Dorsolateral prefrontal cortex (tissue), 122 donors: ENCODE measurements at places on chromosomes 11 and 22. TPM values are rescaled to one million over a fixed set of nuclear protein-coding genes. Genes with fewer than 3 reads are reported as not detected.

DNA sequence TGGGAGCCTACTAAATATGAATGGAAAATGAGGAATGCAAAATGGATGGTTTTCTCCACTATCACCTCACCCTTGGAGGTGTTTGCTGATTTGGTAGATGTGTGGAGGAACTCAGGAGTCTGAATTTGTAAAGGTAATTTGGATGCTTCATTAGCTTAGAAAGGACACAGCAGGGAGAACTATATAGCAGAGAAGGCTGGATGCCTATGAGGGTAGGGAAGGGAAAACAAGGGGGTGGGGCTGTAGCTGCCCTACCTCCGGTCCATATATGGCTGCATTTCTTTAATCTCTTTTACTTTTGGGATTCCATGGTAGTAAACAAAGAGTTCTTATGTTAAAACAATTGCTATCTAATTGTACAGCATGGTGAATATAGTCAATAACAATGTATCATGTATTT is 4.8 kb upstream of the EHF start:
- DNase-seq = no peak

YPEL4 gene
- 57.4 TPM for total RNA-seq

TTC28 gene
- 37.2 TPM for total RNA-seq

GVQW3 gene
- 18.2 TPM for total RNA-seq

GRCh38 chr11:41306431-41306830 is 153.0 kb downstream of the LRRC4C start:
- no peak for DNase-seq

DNA sequence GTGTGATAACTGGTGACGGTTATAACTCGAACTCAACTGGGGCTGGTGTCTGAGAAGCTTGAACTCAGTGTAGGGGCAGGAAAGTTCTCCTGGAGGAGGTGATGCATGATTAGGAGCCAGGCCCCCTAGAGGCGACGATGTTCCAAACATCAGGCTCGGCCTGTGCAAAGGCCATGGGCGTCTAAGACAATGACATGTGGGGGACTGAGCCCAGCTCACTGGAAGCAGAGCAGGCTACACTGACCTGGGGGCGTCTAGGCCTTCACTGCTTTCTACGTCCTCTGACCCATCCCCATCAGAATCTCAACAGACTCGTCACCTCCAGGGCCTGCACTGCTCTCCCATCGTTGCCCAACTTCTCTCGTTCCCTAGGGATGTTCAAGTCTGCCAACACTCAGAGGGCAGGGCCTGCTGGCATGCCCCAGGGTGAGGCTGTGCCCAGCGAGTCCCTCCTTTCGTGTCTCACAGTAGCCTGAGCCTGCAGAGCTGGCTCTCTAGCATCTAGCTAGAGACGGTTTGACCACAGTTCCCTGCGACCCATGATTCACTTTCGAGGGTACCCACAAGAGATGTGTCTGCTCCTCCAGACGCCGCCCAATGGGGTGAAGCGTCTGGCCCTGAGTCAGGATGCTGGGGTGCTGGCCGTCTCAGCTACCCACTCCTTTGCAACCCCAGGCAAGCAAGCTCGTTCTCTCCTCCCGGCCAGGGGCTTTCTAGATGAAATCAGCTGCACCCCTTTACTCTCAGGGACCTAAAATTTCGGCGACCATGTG is 1.1 kb upstream of the ATG16L2 start:
- DNase-seq = no peak

C22orf42 gene
- total RNA-seq = not detected

- DNase-seq = no peak
These were observed 17.5 kb upstream of the CABP7 start for GRCh38 chr22:29702000-29702930.

- DNase-seq = no peak
These were observed 4.1 kb downstream of the MIOX start for GRCh38 chr22:50490531-50491308.

DNA sequence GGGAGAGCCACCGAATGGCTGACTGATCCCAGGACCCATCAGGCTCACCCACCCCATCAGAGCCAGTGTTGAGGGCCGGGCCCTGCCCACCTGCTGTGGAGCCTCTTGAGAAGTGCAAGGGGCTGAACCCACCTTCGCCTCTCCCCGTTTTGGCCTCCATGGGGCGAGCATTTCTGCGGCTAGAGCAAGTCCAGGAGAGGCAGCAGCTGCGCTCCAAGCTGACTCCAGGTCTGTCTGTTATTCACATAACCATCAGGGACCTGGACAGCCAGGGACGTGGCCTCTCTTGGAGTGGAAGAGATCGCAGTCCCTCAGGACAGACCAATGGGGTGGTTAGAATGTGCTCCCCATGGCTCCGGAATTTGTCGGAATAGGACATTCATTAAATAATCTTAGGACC is 231.8 kb downstream of the TBC1D22A start:
- DNase-seq = no peak

DNA sequence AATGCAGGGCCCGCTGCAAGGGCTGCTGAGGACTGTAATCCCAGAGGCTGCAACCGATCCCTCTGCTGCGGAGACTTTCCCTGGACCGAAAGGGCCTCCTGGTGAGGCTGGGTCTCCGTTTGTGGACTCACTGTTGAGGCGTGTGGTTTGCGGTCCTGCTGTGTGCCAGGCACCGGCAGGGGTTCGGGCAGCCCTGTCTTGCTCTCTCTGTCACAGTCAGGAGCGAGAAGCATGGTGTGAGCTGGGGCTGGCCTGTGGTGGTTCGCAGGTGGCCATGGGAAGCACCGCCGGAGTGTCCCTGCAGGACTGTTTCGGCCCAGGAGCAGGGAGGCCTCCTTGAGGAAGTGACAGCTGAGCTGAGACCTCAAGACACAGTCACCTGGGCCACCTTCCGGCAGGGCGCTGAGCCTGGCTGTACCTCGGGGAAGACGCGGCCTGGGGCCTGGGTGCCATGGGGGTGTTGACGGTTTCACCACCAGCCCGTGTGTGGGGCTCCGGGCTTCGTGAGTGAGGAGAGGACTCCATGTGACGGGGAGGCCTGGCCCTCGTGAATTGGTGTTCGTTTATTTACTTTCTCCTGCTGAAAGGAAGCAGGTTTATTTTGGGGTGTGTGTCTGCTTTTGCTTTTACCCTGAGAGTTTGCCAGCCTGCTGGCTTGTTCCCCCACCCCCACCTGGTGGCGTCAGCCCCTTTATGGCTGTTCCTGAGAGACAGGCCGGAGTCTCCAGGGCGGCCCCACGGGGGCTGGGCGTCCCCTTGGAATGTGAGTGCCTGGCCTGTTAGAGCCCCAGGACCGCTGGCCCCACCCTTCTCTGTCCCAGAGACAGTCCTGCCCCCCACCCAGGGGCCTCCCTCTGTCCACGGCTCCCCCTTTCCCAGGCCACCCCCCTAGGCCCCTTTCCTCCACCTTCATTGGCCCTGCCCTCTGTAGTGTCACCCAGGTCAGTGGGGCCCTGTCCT is 122.5 kb downstream of the KCNQ1OT1 start:
- peak; percentile 29 for DNase-seq
